NCI-H69 (cell line): ENCODE measurements at places on chromosomes 11 and 22.

GRCh38 chr22:34427436-34427835 lies 507.2 kb upstream of the LARGE1 start:
- peak; percentile 91 for DNase-seq

- no peak for DNase-seq
Measured at GRCh38 chr22:31333641-31334040, 12.5 kb downstream of the PATZ1 start.

GRCh38 chr11:4433856-4434255 lies 15.2 kb upstream of the OR52K2 start:
- no peak for DNase-seq

DNA sequence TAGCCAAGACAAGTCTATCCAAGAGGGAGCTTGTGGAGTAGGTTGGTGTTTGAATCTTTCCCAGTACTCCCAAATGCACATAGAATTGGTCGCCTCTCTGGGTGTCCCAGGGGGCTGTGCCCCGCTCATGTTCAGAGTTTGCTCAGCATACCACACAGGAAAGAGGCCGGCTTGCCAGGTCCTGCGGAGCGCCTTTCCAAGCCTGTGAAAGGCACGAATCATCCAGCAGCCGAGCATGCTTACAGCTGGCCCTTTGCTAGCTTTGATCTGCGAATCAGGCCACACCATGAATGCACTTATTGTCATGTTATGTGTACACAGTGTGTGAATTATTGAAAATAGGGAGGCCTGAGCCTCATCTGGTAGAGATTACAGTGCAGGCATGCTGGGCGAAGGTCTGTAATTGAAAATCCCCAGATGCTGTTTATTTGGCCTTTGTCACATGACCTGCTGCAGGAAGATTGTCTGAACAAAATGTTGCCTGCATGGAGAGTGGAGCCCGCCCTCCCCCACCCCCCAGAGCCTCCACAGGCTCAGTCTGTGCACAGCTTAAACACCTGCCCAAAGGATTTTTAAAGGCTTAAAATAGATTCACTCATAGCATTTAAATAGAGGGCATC lies 163.3 kb upstream of the RASSF10 start:
- DNase-seq = peak; percentile 100

GRCh38 chr11:130390071-130390758 lies 38.2 kb downstream of the ADAMTS8 start:
- peak; percentile 79 for DNase-seq

- DNase-seq = no peak
Measured at GRCh38 chr11:129592191-129592590, 216.5 kb downstream of the BARX2 start.

GRCh38 chr11:67278939-67279588 lies 10.0 kb upstream of the ANKRD13D start:
- DNase-seq = no peak

DNA sequence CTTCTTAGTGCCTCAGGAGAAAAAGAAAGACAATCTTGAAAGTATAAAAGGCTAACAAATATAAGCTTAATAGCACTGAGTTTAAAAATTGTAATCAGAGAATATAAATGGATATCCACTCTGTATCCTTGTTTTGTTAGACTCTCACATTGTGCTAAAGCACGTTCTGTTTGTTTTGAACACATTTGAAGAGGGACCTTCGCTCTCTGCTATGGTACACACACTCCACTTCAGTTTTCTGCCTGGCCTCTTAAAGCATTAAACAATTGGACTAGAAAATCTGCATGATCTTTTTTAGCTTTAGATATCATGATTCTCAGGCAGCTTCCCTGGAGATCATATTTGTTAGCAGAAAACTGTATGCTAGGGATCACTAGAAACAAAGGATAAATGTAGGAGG lies 40.3 kb upstream of the PGR start:
- DNase-seq = no peak

GRCh38 chr11:129743112-129743815 lies 72.4 kb upstream of the TMEM45B start:
- no peak for DNase-seq

DNA sequence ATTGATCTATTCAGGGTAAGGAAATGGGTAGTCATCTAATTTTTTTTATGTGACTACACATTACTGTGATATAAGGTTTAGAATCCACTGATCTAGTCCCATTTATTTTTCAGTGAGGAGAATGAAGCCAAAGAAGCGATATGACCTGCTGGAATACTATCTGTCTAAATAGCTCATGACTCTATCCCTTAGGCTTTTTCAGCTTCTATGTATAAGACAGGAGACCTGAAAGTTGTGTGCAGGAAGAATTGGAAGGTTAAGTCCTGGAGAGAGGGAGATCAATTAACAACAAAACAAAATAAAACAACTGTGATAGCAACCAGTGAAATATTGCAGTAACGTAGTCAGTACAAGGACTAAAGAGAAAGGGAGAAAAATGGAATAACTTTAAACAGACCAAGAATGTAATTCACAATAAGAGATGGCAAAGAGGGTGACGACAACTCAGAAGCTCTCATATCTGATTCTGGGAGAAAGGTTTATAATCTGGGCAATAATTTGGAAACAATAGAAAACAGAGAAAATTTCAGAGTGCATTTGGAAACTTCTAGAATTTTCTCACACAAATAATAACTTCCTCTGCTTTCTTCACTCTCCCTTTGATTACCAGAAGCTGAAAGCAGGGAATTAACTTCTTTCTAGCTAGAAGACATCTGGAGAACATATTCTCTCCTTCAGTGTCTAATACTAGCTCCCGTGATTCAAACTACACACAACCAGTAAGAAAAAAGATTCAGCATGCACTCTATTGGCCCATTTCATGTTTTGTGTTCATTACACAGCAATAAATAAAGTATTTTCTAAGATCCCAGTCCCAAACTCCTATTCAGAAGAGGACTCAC lies 19.2 kb upstream of the CASP12 start:
- no peak for DNase-seq

- peak; percentile 85 for DNase-seq
Measured at GRCh38 chr11:69088676-69089146, 40.0 kb downstream of the TPCN2 start.

- no peak for DNase-seq
Measured at GRCh38 chr11:105589346-105589745, 20.5 kb upstream of the GRIA4 start.

DNA sequence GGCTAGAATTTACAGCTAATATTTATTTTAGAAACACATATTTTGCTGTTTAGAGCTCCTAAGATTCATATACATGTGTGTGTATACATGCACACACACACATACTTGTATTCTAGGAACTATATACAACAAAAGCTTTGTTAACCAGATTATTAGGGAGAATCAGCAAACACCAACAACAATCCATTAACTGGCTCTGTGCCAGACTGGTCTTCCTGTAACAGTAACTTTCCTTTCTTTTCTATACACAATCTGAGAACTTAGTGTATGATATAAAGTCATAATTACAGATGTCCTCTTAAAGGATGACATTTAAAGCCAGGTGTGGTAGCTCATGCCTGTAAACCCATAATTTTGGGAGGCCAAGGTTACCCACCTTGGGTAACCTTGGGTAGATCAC lies 49.5 kb upstream of the CLNS1A start:
- no peak for DNase-seq

GRCh38 chr11:23310276-23310675 lies 450.0 kb upstream of the CCDC179 start:
- DNase-seq = no peak

DNA sequence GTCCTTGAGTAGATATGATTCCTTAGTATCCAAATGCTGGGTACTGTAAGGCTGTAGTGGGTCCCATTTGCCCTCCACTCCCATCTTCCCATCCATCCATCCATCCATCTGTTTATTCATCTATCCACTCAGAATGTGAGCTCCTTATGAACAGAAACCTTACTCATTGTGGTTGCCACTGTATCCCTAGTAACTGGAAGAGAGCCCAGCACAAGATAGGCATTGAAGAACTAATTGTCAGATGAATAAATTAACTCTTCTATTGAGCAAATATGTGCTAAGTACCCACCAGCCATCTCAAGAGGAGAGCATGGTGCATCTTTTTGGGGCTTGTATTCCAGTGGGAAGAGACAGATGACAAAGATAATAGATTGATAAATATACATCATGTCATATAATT lies 86.4 kb upstream of the SEZ6L start:
- DNase-seq = peak; percentile 42

- DNase-seq = no peak
Measured at GRCh38 chr22:48099671-48100070, 1337.2 kb downstream of the TBC1D22A start.

DNA sequence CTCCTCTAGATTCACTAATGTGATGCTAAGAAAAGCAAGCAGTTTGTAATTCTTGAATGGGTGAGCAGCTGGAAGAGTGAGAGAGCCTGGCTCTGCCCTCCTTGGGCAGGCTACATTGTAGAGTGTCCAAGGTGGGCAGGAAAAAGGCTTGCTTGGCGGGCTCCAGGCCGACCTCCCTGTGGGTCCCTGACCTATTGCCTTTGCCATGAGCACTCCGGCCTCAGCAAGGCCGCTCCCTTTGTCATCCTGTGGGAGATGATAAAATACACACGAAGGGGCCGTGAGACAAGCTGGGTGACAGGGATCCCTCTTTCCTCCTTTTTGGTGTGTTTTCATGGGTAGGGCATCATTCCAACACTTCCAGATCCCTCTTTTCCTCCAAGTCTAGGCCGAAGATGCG lies 41.8 kb downstream of the TIMP3 start:
- no peak for DNase-seq

DNA sequence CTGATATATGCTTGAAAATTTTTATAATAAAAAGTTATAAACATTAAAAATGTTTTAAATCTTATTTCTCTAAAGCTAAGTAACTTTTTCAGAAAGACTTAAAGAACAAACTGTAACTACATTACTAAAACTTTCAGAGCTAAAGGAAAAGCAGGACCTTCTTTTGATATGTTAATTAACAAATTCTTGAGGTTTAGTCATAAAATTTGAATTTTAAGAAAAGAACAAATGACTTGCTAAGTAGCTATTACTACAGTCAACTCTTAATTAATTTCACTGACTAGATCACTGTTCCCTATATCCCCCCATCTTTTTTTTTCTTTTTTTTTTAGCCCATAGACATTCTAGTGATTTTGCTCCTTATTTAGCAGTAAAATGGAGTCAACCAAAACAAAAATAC lies 344.4 kb downstream of the LRRC4C start:
- no peak for DNase-seq

DNA sequence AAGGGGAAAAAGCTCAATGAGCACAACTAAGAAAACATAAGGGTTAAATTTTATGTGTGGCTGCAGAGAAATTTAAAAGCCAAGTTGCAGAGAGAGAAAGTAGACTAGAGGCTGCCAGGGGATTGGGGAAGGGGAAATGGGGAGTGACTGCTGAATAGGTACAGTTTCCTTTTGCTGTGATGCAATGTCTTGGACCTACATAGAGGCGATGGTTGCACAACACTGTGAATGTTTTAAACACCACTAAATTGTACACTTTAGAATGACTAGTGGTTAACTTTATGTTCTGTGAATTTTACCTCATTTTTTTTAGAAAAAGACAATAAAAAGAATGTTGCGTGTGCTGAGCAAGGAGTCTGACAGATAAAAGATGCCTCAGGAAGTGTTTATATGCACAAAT lies 36.5 kb downstream of the TENM4 start:
- no peak for DNase-seq

GRCh38 chr11:12864316-12865156 lies 144.6 kb upstream of the RASSF10 start:
- peak; percentile 75 for DNase-seq

DNA sequence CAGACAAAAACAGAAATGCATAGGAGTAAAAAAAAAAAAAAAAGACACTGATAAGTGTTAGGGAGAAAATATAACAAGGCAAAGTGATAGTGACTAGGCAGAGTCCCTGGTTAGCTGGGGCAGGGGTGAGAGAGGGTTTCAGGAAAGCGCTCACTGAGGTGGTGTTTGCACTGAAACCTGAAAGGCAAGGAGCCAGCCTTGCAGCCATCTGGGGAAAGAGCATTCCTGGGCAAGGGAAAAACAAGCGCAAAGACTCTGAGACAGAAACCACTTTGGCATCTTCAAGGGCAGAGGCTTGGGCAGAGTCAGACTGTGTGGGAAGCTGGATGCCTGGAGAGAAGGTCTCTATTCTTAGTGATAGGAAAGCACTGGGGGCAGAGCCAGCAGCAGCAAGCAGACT lies 14.5 kb downstream of the CLMP start:
- no peak for DNase-seq

- peak; percentile 99 for DNase-seq
Measured at GRCh38 chr11:102783720-102784119, 3.3 kb upstream of the MMP10 start.

- no peak for DNase-seq
Measured at GRCh38 chr22:30695871-30696655, 1.4 kb downstream of the OSBP2 start.

DNA sequence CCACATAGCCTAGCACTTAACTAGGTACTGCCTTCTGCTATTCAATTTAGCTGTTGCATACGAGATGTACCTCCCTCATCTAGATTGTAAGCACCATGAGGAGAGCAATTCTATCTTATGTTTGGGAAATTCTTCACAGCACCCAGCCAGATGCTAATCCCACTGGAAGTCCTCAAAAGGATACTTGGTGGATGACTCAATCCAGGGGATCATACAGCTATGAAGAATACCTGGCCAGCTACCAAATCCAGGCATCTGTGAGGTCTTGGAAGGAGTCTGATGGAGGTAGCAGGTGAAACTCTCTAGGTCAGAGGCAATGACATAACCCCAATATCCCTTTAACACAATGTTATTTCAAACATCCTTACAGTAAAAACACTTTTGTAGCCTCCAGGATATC lies 167.8 kb upstream of the NCAM1 start:
- no peak for DNase-seq

- DNase-seq = no peak
Measured at GRCh38 chr11:3144296-3145205, 20.6 kb downstream of the OSBPL5 start.

DNA sequence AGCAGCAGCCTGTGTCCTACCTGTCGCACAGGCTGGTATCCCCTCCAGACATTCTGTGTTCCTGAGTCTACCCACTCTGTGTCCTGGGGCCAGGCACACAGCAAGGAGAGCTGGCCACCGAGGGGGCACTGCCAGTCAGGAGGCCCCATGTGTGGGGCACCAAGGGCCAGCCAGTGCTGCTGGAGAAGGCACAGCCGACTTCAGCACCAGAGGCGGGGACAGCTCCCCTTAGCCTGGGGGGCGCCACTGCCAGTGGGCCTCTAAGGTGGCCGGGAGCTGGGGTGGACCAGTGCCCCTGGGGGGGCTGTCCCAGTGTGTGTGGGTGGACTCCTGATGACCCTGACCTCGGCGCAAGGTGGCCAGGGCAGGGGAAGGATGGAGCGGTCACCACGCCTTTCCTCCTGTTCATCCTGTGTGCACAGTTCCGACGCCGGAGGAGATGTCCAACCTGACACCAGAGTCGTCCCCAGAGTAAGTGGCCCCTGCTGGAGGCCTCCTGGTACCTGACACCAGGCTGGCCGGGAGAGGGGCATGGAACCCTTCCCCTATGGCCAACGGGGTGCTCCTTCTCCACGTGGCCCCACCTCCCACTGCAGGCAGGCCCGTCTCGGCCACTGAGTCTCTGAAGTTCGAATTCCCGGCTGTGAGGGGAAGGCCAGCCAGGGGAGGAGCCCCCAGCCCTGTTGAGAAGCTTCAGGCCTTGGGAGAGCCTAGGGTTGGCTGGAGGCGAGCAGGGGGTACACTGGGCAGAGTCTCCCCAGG lies 35.4 kb downstream of the MOB2 start:
- DNase-seq = no peak

- DNase-seq = no peak
Measured at GRCh38 chr22:45572444-45572843, 69.8 kb downstream of the FBLN1 start.
